ENCODE measurements at places on chromosomes 6 and 20. TPM values are rescaled to one million over a fixed set of nuclear protein-coding genes. Genes with fewer than 3 reads are reported as not detected.

Gene RIPOR2
- total RNA-seq, result 0.42 TPM

Gene SCUBE3
- 4.2 TPM for total RNA-seq

Gene C20orf202
- total RNA-seq, result not detected

Gene ENPP3
- total RNA-seq, result not detected

All from smooth muscle cell of the umbilical artery (primary cell).